Astrocyte of the spinal cord (primary cell): ENCODE measurements at places on chromosomes 13 and 19.

DNA sequence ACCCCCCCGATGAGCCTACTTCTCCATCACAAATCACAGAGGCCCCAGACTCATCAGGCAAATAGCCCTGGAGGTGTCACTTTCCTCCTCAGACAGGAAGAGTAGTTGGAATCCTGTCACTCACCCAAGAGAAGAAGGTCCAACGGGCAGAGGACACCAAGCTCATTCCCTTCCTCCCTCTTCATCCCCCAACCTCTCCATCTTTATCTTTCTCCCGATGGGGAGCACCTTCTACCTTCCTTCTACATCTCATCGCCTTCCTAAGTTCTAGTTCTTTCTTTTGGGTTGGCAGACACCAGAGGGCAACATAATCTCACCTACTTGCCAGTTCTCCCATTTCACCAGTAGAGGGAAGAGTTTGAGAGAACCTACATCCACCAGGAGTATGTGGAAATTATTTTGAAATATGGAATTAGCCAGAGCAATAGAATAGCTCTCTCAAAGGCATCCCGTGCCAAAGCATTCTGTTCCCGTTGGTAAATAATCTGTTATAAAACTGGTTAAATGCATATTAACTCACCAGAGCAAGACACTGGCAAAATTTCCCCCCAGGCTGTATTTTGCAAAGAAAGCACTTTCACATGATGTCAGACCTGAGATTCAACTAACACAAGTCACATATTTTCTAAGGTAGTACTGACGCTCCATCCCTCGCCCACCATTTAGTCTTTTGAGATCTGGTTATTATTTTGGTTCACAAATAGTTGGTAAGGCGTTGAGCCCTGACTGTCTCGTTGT is 55.0 kb downstream of the ZIC5 start:
- DNase-seq: peak; percentile 79

- no peak for DNase-seq
Measured at GRCh38 chr19:16326401-16327168, 2.0 kb downstream of the KLF2 start.

DNA sequence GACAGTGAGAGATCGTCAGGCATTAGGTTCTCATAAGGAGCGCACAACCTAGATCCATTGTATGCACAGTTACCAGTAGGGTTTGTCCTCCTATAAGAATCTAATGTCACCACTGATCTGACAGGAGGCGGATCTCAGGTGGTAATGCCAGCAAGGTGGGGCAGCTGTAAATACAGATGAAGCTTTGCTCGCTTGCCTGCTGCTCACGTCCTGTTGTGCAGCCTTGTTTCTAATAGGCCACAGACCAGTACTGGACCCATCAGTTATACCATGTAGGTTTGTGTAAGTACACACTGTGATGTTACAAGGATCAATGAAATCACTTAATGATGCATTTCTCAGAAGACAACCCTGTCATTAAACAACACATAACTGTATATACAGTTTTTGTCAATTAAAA is 23.5 kb downstream of the VWA8 start:
- no peak for DNase-seq

- peak; percentile 91 for DNase-seq
Measured at GRCh38 chr19:45097776-45098520, 5.0 kb downstream of the PPP1R37 start.

GRCh38 chr19:7859831-7860713 is 14.1 kb downstream of the PRR36 start:
- no peak for DNase-seq
